ENCODE measurements at places on chromosomes 13 and 19.

DNA sequence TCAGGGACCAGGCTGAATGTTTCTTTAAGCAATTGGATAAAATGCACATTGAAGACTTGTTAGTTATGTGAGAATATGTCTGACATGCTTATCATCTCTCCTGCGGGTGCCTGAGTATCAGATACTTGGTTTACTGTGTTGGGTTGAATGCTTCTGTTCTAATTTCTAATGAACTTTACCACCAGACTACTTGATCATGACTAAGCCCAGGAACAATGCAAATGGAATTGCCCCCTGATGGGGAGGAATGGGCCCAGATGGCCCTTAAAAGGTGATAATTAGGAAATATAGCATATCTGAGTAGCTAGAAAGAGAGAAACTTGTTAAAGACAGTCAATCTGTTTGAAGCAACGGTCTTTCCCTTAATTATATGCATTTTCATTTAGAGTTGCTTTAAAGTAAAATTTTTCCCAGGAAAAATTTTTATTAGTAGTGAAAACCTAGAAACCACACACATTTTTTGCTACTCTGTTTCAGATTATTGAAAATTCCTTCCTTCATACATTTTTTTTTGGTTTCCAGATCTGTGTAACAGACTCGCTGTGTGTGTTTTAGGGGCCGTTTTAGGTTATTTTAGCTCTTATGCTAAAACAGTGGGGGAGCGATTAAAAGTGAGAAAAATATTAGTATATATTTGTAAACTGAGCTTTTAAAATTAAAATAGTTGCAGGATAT is 186.6 kb downstream of the TM9SF2 start:
- DNase-seq: no peak

DNA sequence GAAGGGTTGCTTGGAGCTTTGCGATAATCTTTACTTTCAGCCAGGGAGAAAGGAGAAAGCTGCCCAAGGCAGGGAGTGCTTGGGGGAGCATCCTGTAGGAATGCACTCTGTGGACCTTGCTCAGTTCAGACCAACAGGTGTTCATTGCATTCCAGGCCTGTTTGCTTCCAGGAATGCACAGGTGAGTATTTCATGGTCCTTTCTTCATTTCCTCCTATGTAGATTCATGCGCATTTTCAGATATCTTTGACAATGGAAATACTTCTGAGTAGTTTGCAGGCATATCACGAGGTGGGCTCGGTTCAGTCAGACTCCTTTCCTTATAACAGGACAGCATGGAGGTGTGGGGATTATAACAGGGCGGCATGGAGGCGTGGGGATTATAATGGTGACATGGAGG is 254.8 kb downstream of the FGF9 start:
- DNase-seq: no peak

DNA sequence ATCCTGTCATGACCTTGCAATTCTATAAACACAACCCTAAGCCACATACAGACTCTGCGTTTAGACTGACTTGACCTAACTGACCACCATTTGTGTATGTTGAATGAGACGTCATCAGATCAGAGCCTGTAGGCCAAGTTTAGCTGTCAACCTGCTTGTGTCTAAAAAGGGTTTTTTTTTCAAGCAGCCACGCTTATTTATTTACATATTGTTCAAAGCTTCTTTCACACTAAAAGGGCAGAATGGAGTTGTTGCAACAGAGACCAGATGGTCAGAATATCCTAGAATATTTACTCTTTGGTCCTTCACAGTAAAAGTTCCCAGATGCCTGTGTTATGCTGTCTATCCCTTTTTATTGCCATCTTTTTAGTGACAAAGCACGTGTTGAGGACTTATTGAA is 307.7 kb upstream of the SLC10A2 start:
- no peak for DNase-seq

DNA sequence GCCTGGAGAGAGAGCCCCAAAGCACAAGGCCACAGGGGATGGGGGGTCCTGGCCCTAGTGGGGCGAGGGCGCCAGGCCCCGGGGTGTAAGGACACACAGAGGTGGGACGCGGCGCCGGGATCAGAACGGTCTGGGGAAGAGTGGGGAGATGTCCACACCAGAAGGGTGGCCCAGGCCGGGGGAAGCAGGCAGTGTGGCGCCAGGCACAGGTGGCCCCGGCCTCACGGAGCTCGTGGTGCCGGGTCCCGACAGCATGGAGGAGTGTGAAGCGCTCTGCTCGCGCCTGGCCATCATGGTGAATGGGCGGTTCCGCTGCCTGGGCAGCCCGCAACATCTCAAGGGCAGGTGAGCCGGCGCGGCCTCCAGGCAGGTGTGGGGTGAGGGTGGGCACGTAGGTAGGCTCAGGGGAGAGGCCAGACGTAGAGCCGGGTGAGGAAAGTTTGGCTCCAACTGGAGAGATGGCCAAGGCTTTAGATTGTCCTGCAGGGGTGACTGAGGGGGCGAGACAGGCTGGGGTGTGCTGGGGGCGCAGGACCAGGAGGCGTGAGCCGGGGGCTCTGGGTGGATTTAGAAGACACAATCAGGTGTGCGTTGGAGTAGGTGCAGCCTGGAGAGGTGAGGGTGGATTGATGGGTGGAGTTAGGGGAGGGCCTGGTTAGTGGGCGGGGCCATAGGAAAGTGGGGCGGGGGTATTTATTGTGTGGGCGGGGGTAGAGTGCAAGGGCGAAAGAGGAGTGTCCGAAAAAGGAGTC is 2.9 kb upstream of the ARHGAP45 start:
- DNase-seq: no peak

DNA sequence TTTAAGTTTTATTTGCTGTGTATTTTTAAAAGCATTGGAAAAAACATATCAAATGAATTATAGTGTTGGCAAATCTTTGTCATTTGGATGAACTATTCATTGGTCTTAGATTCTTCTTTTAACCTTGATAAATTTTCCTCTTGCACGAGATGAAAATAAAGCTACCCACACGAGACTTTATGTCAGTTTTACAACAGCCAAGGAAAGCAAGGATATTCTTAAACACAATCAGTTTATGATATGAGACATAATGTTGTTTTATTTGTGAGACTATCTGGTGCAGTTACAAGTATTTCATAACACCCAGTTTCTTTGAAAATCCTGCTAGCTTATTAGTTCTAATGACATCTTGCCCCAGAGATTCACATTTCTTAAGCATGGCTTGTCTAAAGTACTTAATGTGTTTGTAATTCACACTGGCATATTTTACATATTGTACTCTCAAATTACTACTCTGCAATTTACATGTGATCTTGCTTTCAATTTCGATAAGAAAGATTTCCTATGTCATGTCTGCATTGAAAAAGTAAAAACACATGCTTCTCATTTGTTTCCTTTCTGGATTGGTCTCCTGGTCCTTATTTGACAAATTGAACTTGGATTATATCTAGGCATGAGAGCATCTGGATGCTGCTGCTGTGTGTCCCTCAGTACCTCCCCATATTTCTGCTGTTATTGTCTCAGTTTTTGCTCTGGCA is 955.5 kb upstream of the PCDH9 start:
- DNase-seq: no peak

GRCh38 chr13:73656863-73657262 is 477.3 kb downstream of the KLF12 start:
- no peak for DNase-seq

DNA sequence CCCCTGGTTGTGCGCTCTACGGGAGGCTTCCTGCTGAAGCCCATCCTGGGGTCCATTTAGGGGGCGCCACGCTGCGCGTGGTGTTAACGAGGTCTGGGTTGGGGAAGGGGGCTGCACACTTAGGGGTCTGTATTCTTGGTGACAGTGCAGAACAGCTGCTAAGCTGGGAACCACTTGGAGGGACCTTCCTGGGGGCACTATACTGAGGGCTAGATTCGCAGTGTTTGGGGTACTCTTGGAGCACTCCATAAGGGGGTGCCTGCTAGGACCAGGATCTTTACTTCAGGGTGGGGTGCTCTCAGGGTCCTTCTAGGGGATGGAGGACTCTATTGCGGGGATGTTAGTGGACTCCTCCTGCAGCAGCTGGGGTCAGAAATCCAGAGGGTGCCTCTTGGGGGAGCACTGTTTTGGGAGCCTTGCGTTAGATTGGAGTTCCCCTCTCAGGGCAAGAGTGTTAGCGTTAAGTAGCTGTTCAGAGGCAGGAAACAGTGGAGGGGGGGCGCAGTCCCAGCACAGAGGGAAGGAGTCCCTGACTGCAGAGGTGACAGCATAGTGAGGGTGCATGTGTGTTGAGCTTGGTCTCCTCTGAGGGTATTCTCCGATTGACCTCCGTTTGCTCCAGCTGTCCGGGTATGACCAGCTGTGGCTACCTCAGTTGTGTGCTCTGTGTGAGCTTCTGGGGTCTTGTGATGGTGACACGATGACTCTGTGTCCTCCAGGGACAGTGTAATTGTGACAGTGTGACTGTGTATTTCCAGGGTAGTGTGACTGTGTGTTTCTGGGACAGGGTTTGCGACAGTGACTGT is 1.1 kb downstream of the PDE4A start:
- DNase-seq: no peak

DNA sequence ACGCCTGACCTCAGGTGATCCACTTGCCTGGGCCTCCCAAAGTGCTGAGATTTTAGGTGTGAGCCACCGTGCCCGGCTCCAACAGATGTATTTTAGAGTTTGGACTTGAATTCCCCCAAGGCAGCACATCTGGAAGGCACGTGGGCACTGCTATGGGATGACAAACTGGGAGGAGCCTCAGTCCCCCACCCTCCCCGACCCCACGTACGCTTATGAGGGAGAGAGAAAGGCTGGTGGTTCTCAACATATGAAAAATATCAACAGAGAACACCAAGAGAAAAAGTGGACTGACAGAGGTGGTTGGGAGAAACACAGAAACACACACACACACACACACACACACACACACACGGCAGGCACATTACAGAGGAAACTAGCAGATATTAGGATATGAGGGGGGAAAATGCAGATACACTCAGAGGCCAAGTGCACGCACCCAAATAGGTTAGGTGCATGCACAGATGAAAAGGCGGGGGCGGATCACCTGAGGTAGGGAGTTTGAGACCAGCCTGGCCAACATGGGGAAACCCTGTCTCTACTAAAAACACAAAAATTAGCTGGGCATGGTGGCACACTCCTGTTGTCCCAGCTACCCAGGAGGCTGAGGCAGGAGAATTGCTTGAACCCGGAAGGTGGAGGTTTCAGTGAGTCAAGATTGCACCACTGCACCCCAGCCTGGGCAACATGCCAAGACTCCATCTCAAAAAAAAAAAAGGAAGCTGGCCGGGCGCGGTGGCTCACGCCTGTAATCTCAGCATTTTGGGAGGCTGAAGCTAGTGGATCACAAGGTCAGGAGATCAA is 3.2 kb downstream of the STX10 start:
- DNase-seq: no peak

GRCh38 chr13:99258210-99258860 is at the start of gene GPR18:
Gene GPR18 (minus strand): TSS chr13:99258379. CDS start chr13:99255872, 2,507 bp downstream.
- DNase-seq: no peak

DNA sequence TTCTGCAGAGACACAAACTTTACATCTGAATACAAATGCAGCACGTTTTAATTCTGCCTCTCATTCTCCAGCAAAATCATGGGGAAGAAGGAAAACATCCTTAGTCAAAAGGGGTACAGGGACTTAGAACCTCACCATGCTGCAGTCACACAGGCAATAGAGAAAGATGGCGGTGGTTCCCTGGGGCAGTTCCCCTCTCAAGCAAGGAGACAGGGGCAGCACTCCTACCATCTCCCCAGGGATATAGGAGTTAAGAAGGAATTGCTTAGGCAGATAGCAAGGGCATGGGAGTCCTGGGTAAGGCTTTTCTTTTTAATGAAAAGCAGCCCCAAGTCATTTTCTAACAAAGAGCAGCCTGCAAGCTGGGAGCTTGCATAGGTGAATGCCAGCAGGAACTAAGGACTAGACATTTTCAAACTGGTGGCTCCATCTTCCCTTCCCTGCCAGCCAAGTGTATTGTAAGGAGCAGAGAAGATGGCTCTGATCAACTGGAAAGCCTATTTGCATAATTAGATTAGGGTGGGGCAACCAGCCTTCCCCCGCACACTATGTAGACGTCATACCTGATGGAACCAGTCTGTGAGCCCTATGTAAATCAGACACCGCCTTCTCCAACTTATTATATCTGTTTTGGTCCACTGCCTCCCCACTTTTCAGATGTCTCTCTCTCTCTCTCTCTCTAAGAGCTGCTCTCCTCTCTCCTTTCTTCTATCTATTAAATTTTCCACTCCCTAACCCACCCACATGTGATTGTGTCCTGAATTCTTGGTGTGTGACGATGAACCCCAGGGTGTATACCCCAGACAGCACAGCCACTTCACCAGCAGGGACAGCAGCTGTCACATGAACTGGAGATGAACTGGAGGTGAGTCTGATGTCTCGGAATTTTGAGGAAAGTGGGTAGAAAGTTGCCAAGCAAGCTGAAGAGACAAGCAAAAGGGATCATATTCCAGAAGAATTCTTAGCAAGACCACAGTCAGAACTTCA is 514.5 kb downstream of the IRS2 start:
- no peak for DNase-seq

DNA sequence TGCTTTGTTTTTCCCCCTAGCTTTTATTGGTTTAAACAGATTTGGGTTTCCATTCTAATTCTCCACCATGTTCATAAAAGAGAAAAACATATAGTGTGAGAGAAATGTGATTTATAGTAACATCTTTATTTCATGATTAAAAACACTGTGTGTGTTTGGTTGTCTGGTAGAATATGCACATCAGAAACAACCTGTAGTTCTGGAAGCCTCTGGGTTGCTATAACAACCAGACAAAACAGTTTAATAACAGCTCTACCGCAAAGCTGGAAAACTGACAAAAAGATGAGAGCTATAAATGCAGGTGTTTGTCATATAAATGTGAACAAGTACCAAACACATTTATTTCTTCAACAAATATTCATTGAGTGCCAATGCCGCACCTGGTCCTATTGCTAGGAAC is 9.8 kb downstream of the KBTBD6 start:
- DNase-seq: no peak

DNA sequence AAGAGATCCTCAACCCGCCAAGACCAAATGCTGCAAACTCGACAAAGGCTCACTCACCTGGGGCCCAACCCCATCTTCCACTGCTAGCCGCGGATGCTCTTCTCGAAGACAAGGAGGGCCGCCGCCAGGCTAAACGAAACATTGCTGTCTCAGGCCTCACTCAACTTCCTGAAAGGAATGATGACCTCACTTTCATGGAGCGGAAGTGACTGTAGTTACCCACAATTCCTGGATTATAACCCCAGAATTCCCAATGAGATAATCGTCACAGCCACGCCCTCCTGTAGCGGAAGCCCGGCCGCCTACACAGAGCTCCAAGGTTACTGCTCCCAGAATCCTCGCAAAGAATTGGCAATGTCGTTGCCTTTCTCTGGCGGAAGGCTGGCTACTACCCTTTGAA is 10.5 kb upstream of the ZNF112 start:
- DNase-seq: no peak

- no peak for DNase-seq
These were observed 118.4 kb upstream of the CLDN10 start for GRCh38 chr13:95434111-95434510.

GRCh38 chr13:37531049-37531448 is 67.5 kb downstream of the POSTN start:
- DNase-seq: no peak

DNA sequence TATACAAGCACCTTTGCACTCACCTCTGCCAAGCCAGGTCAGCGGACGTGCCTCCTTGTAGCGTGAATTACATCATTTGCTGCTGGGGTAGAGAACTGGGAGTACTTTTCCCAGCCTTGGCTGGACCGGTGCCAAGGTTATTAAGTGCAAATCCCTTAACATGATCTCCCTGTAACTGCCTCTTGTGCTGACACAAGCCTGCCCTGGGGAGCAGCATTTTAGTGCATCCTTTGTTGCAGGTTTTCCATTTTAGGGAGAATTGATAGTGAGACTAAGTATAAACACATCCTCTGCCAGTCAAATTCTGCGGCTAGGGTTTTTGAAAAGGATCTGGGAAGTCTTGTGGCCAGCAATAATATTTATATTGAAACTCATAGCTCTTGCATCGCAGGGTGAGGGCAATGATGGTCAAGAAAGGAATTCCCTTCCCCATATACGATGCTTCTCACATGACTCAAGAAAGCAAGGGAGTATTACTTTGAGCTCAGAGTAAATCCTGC is 32.7 kb upstream of the DCLK1 start:
- DNase-seq: no peak
